ENCODE measurements at places on chromosomes 1 and 21.

DNA sequence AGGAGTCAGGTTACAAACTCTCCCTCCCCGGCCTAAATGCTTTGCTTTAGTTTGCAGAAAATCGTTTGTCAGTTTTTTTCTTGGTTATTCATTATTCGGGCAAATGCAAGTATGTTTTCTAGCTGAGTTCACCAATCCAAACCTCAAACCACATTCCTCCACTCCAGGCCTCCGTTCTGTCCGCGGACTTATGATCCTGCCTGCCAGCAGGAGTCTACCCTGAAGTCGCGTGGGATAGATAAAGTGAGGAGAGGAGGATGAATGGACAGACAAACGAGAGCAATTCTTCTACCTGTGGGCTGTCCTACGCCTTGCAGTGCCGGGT is 1.3 kb downstream of the ADAMTS1 start:
- DNase-seq: no peak

- DNase-seq: no peak
These were observed 5.5 kb downstream of the SIM2 start for GRCh38 chr21:36704281-36704957.

DNA sequence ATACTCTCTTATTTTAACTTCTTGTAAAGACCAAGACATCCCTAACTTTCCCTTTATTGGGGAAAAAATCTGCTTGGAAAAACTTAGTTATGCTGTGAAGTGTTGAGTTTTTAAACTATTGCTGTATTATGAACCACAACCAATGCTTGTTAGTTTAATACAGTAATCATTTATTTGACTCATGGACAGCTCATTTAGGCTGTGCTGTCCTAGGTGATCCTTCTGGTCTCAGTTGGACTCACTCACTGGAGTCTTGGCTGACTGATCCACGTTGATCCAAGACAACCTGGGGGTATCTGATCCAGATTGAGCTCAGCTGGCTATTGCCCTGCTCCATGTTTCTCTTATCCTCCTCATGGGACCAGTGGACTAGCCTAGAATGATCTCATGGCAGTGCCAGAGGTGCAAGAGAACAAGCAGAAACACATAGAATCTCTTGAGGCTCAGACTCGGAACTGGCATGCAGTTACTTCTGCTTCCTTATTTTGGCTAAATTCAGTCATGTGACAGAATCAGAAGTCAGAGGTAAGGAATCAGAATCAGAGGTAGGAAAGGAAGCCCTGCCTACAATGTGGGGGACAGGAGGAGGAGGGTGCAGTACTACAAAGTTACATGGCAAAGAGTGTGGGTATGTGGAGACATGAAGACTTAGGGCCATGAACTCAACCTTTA is 156.5 kb downstream of the FGGY start:
- no peak for DNase-seq

- DNase-seq: peak; percentile 37
These were observed 269.4 kb downstream of the BACH1 start for GRCh38 chr21:29568020-29568697.

GRCh38 chr1:53182716-53183094 is 13.9 kb upstream of the CPT2 start:
- DNase-seq: peak; percentile 35

- no peak for DNase-seq
These were observed 494.6 kb upstream of the RUNX1 start for GRCh38 chr21:35543746-35544145.

DNA sequence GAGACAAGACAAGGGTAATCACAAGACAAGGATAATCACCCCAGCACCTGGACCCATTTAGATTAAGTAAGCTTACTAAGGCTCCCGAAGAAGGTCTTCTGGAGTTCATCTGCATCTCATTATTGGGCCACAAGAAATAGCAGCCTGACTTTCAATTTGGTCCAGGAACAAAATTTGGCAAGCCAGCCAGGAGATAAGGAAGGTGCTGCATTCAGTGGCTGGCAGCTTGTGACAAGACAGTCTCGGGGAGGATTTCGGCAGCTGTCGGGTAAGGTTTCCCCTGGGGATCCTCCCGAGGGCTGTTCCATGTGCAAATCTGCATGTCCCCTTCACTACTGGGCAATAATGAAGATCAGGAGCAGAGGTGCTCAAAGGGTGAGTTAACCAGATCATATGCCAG is 195.2 kb downstream of the FCRL5 start:
- DNase-seq: no peak

DNA sequence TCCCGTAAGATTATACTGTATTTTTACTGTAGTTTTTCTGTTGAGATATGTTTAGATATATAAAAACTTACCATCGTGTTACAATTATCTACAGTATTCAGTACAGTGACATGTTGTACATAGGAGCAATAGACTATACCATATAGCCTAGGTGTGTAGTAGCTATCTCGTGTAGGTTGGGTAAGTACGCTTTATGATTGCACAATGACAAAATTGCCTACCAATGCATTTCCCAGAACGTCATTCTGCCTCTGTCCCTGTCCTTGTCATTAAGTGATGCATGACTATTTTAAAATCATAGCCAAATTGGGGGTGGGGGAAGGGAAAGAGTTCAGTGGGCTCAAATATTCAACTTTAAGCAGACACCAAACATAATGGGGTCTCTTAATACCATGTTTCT is 233.8 kb upstream of the TMEM51 start:
- no peak for DNase-seq

- DNase-seq: no peak
These were observed 21.8 kb downstream of the USP25 start for GRCh38 chr21:15751546-15751945.

DNA sequence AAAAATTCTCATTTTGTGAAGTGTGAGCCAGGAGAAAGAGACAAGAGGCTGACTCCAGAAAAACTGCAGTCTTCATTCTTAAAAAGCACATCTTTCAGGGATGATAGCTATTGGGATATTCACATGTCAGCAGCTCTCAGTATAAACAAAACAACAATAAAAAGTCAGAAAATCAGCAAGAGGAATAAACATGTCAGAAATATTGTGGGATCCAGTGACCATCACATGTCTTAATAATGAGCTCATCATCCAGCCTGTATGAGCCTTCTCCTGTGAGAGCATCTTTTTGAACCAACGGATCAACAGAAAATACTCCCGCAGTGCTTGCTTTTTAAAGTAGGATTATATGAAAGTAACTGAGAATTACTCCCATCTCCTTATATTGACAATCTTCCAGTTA is 241.6 kb downstream of the SMYD3 start:
- no peak for DNase-seq

DNA sequence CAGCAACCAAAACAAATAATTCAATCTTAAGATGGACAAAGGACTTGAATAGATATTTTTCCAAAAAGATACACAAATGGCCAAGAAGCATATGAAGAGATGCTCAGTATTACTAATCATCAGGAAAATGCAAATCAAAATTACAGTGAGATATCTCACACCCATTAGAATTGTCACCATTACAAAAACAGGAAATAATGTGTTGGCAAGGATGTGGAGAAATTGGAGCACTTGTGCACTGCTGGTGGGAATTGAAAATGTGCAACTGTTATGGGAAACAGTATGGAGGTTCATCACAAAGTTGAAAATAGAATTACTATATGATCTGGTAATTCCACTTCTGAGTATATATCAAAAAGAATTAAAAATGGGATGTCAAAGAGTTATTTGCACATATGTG is 83.2 kb downstream of the SH3GLB1 start:
- no peak for DNase-seq

DNA sequence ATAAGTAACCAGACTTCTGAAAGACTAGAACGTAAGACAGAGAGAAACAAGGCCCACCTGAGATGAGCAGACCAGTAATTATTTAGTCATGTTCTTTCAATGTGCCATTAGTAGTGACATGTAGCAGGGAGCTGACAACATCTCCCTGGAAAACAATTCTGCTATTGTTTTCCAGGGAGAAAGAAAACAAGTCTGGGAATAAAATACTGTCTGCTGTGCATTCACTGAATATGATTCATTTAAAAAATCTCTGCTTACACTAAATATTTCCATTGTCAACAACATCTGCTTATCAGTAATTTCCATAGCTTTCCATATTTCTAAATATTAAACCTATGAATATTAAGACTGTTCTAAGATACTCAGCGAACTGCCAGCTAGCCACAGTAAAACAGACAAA is 80.0 kb downstream of the VCAM1 start:
- DNase-seq: no peak

GRCh38 chr1:11558276-11558675 is 79.3 kb downstream of the DISP3 start:
- DNase-seq: no peak

DNA sequence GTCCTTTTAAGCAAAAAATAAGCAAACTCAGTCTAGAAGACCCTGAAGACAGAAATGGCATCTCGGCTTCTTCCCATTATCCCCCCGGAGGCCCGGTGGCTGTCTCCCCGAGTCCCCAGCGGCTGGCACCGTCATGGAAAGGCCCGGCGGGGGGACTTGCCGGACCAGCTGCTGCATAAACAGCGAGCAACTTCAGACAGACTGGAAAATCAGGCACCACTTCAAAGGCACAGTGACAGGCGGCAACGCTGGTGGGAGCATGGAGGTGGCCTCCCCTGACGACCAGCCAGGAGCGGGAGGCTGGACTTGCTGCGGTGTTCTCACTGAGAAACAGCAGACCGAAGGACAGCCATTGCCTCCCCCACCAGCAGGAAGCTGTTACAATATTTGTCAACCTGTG is 18.4 kb upstream of the C1QA start:
- no peak for DNase-seq

DNA sequence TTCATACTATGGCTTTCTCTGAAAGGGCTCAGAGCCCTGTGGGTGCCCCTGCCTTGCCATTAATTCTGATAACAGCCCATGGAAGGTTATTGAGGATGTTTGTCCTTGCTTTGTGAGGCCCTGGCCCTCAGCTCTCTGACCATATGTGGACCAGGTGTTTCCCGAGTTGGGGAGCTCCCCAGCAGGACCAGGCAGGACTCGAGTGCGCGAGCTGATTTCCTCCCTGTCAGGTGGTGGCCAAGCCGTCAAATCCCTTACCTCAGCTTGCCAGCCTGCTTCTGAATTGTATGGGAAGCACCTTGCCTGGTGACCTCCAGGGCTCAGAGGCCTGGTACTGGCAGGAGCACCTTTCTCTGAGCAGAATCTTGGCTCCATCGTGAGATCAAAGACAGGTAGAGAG is 17.9 kb upstream of the SDE2 start:
- no peak for DNase-seq

- DNase-seq: no peak
These were observed 6.3 kb upstream of the TDRD10 start for GRCh38 chr1:154495496-154496273.

- DNase-seq: no peak
These were observed 8.0 kb downstream of the HIPK1 start for GRCh38 chr1:113937146-113937545.

DNA sequence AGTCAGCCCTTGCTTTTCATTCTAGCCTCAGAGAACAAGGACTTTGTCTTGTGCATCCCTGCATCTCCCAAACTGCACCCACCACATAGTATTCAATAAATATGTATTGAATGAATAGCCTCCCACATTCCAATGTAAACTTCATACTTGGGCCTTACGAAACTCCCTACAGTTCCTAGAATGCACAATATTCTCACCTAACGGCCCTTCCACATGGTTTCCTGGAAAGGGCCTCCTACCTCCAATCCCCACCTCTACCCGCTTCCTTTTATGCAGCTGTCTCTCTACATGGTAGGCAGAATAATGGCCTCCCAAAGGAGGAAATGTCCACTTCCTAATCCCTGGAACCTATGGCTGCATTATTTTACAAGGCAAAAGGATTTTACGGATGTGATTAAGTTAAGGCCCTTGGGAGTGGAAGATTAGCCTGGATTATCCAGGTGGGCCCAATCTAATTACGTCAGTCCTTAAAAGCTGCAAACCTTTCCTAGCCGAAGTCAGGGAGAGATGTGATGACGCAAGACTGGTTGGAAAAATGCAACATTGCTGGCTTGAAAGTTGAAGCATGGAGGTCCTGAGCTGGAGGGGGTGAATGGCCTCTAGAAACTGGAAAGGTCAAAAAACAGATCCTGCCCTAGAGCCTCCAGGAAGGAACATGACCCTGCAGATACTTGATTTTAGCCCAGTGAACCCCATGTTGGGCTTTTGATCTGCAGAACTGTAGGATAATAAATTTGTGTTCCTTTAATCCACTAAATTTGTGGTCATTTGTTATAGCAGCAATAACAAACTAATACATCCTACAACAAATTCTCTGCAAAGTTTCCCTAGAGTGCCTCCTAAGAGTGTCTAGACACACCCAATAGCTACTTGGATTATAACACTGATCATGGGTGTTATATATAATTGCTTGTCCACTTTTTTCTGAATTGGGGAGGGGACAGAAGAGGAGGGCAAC is 5.2 kb upstream of the PIK3C2B start:
- DNase-seq: no peak

- DNase-seq: no peak
These were observed 2.7 kb upstream of the OLIG2 start for GRCh38 chr21:33022828-33023573.

DNA sequence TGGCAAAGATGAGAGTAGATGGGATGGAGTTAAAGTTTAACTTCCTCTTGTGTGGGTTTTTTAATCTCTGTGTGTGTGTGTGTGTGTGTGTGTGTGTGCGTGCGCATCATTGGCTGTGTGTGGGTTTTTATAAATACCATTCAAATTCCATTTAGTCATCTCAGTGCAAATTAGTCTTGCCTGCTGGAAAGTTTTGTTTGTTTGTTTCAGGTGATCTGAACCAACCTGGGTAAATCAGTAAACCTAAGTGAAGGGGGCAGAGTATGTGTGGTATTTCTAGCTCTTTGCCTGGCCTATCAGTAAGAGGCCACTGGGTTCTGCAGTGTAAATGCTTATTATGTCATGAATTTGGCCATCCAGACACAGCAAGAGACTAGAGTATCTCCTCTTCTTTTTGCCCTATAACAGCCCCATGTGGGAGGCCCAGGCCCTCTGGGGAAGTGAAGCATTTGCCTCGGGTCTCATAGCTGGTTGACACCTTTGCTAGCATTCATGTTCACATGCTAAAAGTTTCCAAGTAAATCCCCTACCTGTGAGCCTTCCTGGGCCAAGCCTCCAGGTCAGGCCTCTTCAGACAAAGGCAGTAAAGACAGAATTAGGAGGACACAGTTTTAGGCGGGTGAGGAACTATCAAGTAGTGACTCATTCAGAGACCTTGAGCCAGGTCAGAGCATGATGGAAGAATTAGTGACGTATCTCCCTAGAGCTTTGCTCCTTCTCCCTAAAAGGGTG is 14.7 kb downstream of the INTS3 start:
- peak; percentile 54 for DNase-seq

DNA sequence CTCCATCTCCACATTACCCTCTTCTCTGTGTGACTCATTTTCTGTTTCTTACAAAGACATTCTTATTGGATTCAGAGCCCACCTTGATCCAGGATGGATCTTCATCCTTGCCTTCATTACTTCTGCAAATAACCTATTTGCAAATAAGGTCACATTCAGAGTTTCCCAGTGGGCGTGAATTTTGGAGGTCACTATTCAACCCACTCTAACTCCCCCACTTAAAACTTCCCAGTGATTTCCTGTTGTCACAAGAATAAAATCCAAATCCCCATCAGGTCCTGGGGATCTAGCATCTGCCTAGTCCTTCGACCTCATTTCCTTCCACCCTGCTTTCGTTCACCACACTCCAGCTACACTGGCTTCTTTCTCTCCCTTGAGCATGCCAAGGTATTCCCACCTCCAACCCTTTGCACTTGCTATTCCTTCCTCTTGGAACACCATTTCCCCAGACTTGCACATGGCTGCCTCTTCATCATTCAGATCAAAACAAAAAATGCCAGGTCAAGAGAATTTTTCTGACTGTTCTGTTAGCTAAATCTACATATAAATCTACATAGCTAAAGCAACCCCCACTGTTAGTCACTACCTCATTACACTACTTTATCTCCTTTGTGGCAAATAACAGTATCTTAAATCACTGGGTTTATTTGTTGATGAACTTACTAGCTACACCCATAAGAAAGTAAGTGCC is 187.2 kb downstream of the TOMM20 start:
- DNase-seq: no peak

- DNase-seq: no peak
These were observed 50.0 kb downstream of the CACHD1 start for GRCh38 chr1:64519901-64520300.
